Urinary bladder (tissue), 4 donors: ENCODE measurements at places on chromosomes 7 and 10.

DNA sequence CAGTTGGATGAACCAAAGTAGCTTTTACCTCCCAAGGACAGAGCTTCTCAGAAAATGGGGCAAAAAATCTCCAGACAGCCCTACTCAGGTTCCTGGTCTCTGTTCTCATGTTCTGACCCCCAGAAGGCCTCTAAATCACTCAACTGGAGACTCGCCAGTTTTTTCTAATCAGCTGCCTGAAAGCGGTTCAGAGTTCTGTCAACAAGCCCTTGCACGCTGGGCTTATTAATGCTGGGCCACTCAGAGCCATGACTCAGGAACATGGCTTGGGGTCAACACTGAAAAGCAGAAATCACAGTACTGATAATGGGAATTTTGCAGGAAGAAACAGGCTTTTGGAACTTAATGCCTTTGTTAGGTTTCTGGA lies 15.3 kb downstream of the ECHDC3 start:
- peak; percentile 87 for DNase-seq

DNA sequence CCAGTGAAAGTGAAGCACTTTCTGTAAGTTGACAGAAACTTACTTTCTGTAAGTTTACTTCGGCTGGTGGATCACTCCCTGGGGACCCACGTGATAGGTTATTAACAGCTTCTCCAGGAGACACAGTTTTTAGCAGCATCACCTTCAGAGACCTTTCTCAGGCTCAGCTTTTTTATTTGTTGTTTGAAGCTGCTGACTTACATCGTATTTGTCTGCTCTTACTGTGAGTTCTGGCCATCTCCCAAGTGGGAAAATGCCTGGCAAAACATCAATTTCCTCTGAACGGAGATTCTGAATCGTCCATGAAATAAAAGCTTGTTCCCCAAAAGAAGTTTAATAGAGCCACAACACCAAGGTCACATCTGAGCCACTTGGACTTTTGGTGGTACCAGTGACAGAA lies 178.7 kb upstream of the PODXL start:
- no peak for DNase-seq

- DNase-seq = no peak
Measured at GRCh38 chr7:157825325-157825724, 488.5 kb downstream of the DNAJB6 start.

DNA sequence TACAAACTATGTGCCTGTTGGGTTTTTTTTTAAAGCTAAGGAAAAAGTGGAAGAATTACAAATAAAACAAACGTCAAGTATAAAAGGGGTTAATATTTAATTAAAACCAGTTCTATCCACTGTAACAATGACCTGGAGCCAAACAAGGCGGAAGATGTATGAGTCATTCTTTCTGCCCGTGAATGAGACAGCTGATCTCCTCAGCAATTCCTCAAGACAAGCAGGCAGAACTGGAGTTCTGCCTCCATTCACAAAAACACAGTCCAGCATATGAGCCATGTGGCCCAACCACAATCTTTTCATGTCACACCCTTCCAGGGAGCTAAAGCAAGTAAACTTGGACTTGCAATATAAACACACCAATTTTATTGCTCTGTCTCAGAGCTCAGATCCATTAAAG lies 8.4 kb downstream of the ETV1 start:
- peak; percentile 75 for DNase-seq

DNA sequence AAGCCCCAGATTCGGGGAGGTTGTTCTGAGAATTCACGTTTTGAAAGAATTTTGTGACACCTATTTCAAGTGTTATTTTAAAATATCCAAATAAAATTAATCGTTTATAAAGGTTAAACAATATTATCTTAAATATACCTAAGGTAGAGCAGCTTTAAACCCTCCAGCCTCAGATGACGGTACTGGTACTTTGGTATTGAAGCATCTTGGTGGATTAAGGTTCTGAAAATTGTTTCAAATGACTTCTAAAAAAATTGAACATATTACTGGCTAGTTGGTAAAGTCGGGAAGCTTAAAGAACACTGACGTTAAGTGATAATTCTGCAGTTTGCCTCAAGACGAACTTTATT lies 392 bp upstream of the HUS1 start:
- no peak for DNase-seq

DNA sequence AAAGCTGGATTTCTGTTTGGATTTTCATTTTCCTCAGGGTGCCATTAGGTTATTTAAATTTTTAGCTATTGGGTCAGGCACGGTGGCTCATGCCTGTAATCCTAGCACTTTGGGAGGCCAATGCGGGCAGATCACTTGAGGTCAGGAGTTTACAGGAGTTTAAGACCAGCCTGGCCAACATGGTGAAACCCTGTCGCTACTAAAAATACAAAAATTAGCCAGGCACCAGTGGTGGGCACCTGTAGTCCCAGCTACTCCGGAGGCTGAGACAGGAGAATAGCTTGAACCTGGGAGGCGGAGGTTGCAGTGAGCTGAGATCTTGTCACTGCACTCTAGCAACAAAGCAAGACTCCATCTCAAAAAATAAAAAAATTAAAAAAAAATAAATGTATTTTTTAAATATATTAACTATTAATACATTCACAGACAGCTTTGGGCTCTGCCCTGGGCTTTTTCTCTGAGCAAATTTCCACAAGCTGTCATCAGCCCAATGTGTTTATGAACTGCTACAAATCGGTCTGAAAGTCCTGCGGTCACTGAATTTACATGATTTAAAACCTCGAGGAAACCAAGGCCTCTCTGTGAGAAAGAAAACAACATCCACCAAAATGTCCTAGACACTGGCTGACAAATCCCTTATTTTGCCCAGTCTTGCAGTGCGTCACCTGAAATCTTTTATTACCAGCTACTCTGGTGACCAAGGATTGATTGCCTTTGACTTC lies 19.2 kb upstream of the PLEKHS1 start:
- DNase-seq = no peak

DNA sequence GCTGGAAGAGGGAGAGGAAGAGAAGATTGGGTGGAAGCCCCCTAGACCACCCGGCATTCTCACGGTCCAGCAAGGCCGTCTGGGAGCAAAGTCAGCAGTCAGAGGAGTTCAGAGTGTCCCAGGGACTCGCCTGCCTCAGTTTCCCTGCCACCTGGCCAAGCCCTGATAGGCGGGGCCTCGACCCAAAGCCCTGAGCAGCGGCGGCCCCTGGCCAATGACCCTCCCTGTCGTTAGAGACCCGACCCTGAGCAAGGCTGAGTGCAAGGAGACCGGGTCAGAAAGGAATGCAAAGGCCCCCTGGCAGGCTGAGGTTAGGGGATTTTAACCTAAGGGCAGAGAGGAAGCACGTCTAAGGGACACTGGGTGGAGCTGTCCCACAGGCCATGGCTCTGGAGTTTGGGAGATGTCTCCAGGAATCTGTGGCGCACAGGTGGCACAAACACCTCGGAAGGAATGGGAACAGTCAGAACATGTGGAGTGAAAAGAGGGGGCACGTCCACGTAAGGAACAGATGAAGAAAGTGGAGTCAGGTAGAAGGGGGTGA lies 196.8 kb upstream of the PDE1C start:
- DNase-seq = no peak

DNA sequence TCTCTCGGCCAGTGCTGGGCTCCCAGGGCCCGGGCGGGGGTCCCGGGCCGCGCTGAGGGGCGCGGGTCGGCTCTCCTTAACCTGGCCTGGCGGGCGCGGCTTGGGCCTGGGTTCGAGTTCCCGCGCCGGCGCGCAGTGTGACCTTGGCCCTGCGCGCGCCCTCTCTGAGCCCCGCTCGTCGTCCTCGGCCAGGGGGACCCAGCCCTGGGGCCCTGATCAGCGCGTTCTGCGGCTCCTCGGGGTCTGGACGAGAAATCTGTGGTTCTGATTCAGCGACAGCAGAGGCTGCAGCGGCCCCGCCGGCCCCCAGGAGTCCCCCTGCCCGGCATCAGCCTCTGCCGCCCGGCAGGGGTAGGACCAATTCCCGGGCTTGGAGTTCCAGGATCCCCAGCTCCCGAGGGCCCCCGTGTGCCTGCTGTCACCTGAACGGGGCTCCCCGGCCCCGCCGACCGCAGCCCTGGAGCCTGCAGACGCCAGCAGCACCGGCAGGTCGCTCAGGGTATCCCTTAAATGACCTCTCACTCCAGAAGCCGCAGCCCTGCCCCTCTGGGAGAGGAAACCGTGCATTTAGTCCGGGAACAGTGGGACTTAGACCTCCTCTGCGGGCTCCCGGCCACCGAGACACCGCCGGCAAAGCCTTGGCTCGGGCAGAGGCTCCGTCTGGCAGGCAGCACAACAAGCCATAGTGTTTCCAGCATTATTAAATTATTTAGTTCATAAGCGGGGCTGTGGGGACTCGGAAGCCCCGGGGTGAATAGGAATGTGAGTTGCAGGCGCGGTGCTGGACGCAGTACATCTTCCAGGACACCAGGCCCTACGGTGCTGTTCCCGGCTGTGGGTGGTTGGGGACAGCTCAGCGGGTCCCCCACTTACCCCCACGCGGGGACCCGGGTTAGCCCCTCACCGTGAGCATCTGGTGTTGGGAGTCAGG lies 572 bp downstream of the CHST12 start:
- DNase-seq = no peak

- no peak for DNase-seq
Measured at GRCh38 chr10:84241185-84241790, at the start of gene LRIT1. Gene LRIT1 (minus strand): TSS chr10:84241546. CDS start chr10:84241439, 107 bp downstream.
